ENCODE measurements at places on chromosomes 2 and 18.
A peak's percentile ranks its signal among the peaks of the same experiment; 100 is the strongest.

GRCh38 chr18:2222270-2223185 is 348.8 kb downstream of the METTL4 start:
- no peak for DNase-seq

DNA sequence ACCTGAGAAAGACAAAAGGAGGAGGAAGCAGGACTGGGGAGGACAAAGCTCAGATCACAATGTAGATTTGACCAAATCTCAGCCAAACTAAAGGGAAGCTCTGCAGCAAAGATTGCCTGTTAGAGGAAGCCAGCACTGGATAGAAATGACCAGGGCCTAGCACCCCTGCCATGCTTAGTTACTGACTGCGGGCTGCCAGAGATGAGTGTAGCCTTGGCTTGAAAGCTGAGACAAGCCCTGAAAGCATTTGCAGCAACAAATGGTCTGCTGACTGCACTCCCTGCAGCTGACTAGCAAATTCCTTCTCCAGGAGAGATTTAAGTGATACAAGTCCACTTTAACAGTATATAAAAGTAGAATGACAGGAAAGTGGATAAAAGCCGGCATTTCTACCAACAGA is 140.9 kb upstream of the CRIM1 start:
- DNase-seq = no peak

DNA sequence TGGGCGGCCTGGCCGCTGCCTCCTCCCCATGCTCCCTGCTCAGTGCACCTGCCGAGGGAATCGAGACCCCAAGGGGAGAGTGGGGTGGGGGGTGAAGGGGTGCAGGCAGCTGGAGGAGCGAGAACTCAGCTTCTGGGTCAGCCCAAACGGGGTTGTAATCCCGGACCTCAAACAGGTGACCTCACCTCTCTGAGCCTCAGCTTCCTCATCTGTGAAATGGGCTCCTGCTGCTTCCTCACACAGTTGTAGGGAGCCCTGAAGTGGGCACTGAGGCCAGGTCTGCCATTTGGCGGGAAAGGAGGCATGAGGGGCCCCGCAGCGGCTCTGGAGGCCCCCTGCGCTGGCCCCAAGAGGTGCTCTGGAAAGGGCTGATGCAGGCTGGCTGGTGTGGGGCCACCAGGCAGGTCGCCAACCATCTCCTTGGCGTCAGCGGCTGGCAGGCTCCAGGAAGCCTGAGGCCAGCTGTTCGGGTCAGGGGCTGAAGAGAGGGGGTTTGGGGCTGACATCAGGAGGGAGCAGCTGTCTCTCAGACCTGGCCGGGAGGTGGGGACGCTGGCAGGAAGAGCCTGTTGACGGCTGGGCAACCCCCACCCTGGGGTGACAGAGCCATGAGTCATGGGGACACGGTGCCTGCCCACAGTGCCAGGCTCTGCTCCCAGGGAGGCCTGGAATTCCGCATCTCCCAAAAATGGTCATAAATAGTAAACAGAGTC is 4.9 kb downstream of the KLHL30 start:
- peak; percentile 17 for DNase-seq

GRCh38 chr18:72783530-72783929 is 84.3 kb downstream of the NETO1 start:
- no peak for DNase-seq

DNA sequence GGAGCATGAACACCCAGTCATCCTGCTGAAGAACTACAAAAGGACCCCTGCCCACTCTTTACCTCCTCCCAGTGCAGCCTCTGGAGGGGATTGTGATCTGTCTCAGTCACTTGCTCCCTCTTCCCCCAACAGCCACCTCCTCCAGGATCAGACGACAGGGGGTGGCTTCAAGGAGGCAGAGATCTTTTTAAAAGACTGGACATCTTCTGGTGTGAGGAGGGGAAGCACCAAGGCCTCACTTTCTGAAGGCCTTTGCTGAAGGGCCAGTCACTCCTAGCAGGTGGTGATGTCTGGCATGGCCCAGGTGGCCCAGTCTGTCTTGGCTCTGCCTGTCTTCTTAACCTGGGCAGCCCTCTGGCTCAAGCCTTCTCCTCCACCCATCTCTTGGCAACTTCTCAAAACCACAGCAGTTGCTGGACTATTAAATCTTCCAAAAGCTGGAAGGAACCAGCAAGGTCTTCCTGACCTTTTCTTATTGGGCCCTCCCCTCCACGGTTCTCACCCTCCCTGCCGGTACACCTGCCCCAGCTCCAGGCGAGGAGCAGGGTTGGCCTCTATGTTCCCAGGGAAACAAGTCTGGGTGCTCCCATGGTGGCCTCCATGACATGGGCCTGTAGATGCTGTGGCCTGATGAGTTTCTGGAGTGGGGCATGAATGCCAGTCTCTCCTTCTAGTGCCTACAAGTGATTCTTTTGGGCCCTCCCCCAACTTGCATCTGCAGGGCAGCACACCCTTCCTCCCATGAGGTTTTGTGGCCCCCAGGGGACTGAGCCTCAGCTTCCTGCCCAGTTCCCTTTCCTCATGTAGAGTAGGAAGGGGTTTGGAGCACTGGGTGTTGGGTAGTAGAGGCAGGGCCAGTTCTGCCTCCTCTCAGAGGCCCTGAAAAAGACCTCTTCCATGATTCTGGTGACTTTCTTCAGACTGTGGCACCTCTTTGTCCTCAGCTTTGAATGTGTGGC is 5.0 kb upstream of the ATP6V1B1 start:
- no peak for DNase-seq

GRCh38 chr2:173354073-173354581 is 545 bp upstream of the CDCA7 start:
- no peak for DNase-seq

- no peak for DNase-seq
These were observed 97.3 kb downstream of the DOCK10 start for GRCh38 chr2:224944707-224945547.

DNA sequence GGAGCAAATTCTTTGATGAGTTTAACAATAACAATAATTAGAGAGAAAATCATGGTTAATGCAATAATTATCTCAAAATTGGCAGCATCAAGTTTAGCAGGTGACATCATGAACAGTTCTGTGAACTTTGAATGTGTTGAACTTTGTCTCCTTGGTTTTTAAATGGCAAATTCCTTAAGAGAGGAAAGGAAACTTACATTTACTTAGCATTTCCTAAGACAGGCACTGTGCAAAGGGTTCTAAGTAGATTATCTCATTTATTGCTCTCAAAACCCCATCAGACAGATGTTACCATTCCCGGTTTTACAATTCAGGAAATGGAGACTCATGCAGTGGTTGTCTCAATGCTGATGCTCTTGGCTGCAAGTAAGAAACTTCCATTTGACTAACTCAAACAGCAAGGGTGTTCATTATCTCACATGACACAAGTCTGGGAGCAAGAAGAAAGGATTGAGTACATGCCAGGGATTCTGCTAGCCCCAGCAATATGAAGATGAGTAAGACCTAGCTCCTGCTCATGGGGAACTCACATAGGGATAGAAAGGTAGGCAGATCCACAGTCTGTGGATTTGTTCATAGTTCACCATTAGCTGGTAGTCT is 81.3 kb upstream of the ITGA6 start:
- DNase-seq = no peak

DNA sequence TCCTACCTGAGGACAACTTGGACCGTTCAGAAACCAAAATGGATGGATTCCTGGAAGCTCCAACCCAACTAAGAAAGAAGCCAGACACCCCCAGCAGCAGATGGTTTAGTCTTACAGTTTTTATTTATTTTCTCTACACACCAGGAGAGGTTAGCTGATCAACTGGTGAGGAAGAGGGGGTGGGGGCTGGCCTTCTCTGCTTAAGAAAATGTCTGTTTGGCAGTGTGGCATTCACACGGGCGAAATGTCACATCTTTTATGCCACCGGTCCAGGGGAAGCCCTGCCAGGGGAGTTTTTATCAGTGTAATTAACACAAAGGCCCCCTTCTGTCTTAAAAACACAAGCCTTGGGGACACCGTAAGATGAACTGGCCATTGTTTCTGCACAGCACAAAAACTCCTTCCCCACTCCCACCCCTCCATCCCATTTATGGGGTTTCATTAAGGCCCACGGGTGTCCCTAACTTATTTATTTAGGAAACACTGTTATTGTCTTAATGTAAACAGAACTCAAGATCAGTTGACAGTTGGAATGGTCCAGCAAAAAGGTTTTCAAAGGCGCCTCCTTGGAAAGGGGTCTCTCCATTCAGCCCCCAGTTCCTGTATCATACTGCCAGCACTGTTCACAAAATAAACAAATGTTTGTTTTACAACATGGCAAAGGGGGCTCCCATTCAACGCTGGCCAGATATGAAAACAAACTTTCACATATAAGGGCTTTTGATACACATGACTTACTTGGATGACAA is 217.0 kb downstream of the C1D start:
- DNase-seq = no peak

DNA sequence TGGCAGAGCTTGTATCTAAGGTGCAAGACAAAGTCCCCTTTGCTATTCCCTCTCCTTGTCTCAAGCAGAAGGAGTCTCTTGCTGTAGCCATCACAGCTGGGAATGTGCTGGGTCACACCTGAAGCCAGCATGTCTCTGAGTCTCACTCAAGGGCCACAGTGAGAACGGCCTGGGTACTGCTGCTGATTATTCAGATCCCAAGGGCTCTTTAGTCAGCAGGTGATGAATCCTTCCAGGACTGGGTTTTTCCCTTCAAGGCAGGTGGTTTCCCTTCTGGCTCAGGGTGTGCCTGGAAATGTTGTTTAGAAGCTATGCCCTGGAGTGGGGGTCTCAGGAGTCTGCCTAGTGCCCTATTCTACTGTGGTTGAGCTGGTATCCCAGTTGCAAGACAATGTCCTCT is 356.3 kb downstream of the PARD3B start:
- no peak for DNase-seq

GRCh38 chr2:160635488-160635887 is 141.9 kb upstream of the RBMS1 start:
- DNase-seq = no peak

- DNase-seq = no peak
These were observed 38.3 kb upstream of the WIPF1 start for GRCh38 chr2:174635776-174636404.

DNA sequence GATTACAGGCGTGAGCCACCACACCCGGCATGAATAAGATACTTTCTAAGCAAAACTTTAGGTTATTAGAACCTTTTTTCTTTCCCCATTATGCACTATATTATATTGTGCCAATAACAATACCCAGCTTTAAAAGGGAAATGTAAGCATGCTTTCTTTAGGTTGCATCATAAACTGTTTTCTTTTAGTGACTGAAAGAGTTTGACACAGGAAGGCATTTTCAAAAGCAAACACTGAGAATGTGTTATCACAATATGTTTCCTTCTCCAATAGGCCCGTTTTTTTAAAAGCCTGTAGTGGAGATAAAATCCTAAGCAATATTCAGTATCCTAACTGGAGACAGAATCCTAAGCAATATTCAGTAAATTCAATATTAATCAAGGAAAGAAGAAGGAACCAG is 16.7 kb upstream of the EPB41L5 start:
- DNase-seq = no peak

- no peak for DNase-seq
These were observed 11.8 kb downstream of the RTN4 start for GRCh38 chr2:55038428-55038827.

DNA sequence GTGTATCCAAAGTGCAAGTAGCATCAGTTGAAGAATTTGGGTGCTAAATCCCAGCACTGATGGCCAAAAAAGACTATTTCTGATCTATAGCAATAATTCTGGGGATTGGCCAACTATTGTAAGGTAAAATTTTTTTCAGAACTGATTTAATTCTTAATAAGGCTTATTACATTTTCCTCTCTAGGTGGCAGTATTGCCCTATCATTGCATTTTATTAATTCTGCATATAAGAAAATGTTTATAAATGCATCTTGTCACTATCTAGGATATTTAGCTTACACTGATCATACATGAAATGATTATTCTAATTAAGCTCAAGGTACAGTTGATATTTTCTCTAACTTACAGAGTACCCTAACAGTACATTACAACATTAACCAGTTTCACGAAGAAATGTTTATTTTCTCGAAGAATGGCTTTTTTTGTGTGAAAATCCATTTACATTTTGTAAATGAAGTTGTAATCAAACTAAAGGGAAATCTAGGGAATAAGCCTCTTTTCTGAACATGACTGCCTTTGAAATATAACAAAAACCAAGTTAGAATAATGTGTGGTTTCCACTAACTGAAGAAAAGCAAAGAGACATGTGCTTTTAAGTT is 11.0 kb downstream of the TTN start:
- DNase-seq = no peak

DNA sequence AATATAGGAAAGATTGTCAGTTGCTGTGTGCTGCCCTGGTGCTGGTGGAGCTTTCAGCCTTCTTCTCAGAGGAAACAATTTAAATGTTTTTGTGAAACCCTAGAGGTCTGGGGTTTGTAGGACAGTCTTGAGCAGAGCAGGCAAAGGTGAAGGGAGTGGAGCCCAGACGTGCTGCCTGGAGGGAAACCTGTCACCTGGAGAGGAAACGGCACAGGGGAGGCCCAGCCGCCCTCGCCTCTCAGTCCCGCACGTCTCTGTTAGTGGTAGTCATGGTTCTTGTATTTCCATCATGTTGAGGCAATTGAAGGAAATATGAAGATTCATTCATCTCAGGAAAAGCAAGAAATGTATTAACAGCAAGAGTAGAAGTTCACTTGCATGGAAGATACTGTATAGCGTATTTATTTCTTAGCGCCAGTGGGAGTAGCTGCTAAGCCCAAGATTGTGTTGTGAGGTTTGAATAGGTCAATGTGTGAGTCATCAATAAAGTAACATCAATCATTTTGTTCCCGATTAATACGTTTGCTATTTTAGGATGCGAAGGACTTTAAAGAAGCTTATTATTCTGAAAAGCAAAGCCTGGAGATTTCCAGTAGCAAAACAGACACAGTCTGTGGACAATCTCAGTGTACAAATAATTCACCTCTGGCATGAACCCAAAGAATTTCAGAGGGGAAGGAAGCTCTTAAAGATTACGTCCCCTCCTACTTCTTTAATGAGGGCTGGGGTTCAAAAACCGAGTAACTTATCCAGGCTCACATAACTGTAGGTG is 70.4 kb downstream of the LRRFIP1 start:
- DNase-seq = peak; percentile 49

GRCh38 chr2:24452502-24452885 is 38.6 kb upstream of the NCOA1 start:
- no peak for DNase-seq

- no peak for DNase-seq
These were observed 17.9 kb upstream of the SPTBN1 start for GRCh38 chr2:54438271-54438670.

DNA sequence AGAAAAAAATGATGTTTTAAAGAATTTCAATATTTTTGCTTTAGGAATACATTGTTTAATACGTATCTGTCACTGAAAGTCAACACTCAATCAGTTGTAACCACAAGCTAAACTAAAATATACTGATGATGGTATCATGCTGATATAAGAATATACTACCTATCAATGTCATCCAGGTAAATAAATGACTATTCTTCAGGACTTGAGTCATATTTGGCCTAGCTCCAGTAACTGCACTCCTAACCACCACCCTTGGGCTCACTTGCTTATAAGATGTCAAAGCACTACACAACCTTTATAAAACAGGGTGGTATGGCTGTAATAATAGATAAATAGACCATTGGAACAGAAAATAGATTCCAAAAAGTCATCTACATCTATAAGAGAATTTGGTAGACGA is 48.8 kb downstream of the RND3 start:
- no peak for DNase-seq

GRCh38 chr18:67651438-67651837 is 134.9 kb upstream of the DSEL start:
- DNase-seq = no peak

Data from activated T-cell treated with anti-CD3 and anti-CD28 coated beads for 48 hours (primary cell).